ENCODE measurements at places on chromosomes 5 and 9. TPM values are rescaled to one million over a fixed set of nuclear protein-coding genes. Genes with fewer than 3 reads are reported as not detected.

Gene TMEM38B
- total RNA-seq, result 9.4 TPM

Gene LECT2
- total RNA-seq, result not detected

Gene IL3
- total RNA-seq, result not detected

Gene FOXD4
- total RNA-seq, result 0.26 TPM

Gene NPDC1
- total RNA-seq, result 10.1 TPM

Gene CARTPT
- not detected for total RNA-seq

Gene TMC1
- total RNA-seq, result not detected

DNA sequence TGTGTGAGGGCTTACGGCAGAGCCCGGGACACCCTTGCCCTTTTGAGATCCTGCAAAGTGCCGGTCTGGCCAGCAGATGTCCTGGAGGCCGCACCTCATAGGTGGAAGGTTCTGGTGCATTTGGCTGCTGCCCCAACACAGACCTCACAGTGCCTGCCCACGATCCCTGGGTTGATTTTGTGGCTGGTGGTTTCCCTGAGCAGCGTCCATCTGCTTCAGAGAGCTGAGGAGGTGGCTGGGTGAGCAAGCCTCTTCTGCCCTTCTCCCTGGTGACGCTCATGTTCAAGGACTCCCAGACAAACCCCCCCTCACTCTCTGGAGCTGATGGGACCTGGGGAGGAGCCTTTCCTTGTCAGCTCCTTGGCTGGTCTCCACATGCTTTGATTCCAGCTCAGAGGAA is 18.9 kb downstream of the BNIP1 start:
- peak; percentile 32 for DNase-seq

DNA sequence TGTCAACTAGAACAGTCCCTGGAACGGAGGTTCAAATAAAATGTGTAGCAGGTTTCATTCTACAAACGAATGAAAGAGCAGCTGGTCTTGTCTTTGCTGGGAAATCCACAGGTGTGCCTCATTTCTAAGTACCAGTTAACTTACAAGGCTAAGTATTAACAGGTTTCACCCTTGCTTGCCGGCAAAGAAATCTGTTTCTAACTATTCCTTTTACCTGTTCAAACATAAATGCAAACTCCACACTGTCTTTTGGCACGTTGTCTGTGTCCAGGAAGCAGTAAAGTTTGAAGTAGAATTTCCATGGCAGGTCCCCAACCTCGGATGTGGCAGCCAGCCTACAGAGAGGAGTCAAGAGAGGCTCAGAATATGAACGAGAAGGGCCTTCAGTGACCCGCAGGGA is 54.4 kb upstream of the RETREG1 start:
- no peak for DNase-seq

GRCh38 chr9:131728961-131729360 is 10.9 kb downstream of the RAPGEF1 start:
- no peak for DNase-seq

DNA sequence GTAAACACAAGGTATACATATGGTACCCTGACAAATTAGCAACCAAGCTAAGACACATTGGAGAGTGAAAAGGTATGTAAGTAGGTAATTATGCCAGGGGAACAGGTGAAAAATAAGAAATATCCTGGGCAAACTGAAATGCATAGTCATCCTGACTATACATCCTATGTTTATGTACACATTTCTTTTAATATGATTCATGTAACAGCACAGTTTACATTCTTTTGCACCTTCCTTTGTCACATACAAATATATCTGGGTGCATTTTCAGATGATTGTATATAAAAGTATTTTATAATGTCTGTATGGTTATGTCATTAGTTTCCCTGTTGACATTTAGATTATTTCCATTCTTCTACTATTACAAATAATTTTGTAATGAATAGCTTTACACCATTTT is 1146.9 kb downstream of the EFNA5 start:
- DNase-seq, result no peak

- DNase-seq, result peak; percentile 85
These were observed 27.0 kb downstream of the TRIM14 start for GRCh38 chr9:98091735-98092612.

DNA sequence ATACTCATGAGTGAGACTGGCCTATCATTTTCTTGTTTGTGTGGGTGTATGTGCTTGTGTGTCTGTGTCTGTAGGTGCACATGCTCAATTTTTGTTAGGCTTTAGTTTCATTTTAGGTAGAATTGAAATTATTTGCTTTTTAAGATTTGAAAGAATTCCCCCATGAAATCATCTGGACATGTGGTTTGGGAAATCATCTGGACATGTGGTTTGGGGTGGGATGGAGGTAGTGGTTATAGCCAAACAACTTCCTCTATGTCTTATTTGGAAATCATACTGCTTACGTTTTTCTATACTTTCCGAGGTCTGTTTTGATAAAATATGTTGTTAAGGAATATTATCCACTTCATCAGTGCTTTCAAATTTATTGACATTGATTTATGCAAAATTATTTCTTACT is 485.4 kb upstream of the CLINT1 start:
- DNase-seq, result no peak

GRCh38 chr9:81874931-81875330 is 53.3 kb upstream of the SPATA31D4 start:
- DNase-seq, result no peak

- DNase-seq, result no peak
These were observed 139.5 kb upstream of the C9orf72 start for GRCh38 chr9:27712806-27713205.

- DNase-seq, result no peak
These were observed 191.4 kb downstream of the ARHGAP26 start for GRCh38 chr5:142961440-142962173.

DNA sequence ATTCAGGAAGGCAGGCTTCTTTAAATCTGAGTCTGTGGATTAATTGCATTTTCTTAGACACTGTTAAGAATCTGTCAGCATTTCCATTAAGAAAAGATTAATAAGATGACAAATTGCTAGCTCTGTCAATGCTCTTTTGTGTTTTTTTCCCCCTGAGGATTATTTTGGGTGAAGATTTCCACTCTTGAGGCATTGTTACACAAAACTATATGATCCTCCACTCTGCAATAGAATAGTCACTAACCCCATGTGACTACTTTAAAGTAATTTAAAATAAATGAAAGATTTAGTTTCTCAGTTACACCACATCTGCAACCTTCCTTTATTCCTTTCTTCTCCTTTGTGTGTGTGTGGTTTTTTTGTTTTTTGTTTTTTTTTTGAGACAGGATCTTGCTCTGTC is 82.0 kb downstream of the ACER2 start:
- no peak for DNase-seq

- peak; percentile 52 for DNase-seq
These were observed 136.3 kb downstream of the FOXD1 start for GRCh38 chr5:73312146-73312871.

DNA sequence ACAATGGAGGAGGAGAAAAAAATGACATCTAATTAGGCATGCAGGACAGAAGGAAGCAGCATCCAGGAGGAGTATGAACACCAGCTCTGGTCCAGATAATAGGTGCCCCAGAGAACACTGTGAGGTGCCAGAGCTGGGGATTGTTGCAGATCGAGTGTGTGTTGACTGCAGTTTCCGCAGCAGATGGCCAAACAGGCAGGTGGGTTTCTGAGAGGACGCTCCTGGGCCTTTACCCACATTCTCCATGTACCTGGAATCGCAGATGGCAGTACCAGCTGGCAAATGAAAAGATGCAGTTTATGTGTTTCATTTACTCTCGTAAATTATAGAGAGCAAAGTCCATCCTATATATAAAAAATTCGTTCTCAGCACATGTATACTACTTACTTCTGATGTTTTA is 182.2 kb upstream of the ISL1 start:
- no peak for DNase-seq

DNA sequence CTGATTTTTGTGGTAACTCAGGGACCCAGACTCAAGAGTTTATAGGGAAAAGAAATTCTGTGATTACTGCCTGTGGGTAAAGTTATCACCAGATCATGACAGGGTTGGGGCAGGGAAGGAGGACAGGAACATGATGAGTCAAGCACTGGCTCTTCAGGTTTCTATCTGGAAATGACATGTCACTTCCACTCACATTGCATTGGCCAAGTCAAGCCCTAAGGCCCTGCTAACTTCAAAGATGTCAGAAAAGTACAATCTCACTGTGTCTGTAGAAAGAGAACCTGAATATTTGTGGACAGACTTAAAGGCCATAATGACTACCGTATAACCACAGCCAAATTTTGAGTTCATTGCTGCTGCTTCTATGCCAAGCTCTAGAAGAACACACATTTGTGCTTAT is 187.7 kb downstream of the TLE4 start:
- no peak for DNase-seq

Data from H7 (cell line).